Stimulated activated CD8-positive, alpha-beta memory T cell treated with anti-CD3 and anti-CD28 coated beads, Interleukin-4, amount 100 ng/mL, for 1 hour (primary cell): ENCODE measurements at places on chromosomes 3 and 15.

DNA sequence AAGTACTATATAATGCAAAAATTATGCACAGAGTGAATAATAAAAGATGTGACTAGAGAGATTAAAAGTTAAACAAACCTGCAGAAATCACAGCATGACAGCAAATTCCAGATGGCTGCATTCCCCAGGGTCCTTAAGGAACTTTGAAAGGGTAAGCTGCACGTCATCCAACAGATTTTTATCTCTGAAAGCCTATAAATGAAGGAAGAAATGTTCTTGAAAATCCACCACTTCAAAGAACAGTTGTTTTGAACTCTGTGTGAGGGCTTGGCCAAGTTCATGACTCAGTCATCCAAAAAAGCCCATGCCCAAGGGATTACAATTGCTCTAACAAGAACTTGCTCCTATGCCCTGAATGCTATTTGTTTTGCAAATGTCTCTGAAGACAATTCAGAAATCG, 603.6 kb downstream of the PLOD2 start:
- DNase-seq, result no peak

GRCh38 chr3:100030346-100030745, 84.0 kb downstream of the FILIP1L start:
- DNase-seq, result no peak

DNA sequence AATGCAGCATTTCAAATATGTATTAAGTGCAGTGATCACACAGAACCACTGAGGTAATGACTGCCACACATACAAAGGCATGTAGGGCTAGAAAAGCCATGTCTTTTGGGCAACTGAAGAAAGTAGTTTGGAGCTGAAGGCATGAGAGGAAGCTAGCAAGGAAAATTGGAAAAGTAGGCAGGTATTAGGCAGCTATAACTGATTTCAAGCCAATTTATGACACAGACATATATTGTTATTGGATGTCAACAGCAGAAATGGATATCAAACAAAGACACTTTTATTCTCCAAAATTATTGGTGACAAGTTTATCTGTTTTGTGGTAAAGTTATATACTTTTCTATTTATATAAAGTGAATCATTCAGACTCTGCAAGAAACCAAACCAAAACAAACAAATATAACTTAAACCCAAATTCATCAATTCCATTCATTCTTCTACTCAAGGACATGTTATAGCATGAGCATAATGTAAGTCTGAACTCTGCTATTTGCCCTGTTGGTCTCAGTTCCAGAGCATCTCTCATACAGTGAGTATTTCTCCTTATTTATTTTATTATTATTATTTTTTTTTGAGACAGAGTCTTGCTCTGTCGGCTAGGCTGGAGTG, 307.4 kb upstream of the COL8A1 start:
- DNase-seq, result no peak

DNA sequence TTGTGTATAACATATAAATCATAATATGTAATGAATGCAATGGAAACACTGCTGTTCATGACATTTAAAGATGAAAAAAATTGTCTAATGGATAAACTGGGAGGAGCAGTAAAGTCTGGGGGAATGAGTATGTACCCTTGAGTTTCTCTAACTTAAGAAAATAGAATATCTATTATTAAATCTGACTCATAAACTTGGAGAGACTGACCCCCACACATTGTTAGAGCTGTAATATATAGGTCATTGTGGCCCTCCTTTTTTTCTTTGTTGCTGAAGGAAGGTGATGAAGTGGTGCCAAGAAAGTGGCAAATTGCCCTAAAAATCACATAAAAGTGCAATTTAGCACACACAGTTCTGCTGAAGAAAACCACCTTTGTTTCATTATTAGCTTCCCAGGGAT, 389.8 kb upstream of the RARB start:
- no peak for DNase-seq

DNA sequence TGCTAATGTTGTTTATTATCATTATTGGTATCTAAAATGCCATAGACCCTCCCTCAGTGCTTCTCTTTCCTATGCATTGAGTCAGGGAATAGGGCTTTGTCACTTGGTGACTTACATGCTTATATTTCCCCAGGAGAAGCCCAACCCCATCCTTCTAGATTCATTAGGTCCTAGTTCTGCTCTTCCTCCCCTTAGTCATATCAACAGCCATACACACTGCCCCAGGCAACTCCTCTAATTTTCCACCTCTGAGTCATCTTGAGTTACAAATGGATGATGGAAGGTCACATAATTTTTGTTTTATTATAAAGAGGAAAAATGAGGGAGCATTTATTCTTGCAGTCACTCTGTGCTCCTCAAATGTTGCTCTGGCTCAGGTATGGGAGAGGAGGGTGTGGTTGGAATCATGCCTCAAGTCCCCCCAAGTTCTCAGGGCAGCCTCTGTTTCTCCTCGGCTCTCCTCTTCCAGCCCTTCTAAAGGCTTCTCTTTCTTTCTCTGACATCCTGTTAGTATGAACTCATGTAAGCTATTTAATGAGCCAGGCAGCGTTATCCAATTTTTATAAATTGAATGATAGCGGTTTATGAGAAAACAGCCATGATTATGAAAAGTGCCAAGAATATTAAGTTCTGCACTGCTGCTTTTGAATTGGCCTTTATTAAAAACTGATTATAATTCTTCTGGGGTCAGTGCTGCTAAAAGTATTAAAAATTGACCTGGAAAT, 45.6 kb upstream of the FSTL1 start:
- DNase-seq, result no peak

- no peak for DNase-seq
These were observed 310.7 kb downstream of the RORA start for GRCh38 chr15:60918234-60918959.

- no peak for DNase-seq
These were observed 42.7 kb downstream of the SERP1 start for GRCh38 chr3:150503402-150504099.

DNA sequence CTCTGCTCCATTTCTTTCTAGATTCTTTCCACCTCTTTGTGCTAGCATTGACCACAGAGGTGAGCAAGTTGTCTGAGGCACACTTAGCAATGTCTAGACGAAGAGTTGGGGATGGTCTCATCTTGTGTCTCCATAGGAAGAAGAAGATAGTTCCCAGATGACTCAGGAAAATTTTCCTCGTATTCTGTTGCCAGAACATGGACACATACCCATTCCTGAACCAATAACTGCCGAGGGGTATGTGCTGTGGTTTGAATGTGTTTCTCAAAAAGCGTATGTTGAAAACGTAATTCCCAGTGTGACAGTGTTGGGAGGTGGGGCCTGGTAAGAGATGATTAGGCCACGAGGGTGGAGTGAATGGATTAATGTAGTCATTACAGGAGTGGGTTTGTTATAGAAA, 107.5 kb upstream of the GALNT15 start:
- DNase-seq, result no peak

DNA sequence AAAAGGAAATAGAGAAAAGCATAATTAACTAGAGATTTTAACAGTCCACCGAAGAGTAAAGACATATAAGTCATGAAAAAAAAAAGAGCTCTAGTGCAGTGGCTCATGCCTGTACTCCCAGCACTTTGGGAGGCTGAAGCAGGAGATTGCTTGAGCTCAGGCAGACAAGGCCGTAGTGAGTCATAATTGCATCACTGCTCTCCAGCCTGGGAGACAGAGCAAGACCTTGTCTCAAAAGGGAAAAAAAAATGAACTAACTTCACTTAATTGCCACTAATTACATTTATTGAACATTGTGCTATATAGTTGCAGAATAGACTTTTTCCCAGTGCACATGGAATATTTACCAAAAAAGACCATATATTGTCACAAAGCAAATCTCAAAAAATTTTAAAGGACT, 221.8 kb downstream of the CBLB start:
- DNase-seq, result no peak

DNA sequence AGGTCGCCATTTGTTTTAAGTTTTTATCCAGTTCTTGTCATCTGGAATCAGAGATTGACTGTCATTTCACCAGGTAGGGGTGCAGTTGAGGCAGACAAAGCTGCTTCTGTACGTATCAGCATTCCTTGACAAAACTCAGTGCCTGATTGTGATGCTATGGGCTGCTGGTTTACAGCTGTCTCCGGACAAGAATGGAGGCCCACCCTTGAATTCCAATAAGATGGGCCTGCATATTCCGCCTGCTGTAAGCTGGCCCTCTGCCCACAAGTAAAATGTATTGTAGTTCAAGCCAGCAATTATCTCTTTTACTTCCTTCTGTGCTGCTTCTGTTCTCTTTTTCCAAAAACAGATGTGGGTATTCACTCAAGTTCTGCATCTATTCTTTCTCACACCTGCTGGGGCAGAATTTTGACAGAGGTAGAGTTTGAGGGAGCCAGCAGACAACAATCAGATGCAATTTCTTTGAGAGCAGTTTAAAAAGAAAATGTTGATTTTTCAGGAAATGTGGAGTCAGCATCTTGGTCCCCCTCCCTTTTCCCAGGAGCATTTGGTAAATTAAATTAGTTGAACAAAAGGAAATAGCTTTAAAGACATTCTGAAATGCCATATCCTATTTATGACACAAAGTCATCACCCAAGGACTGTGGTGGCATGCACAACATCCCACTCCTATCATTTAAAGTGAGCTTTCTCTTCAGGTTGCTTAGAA, 53.5 kb downstream of the IQCH start:
- no peak for DNase-seq

GRCh38 chr3:197007953-197008352, 21.7 kb downstream of the MELTF start:
- DNase-seq, result no peak

GRCh38 chr3:154430014-154430413, at the start of gene GPR149:
TSS of gene GPR149 (minus strand) at chr3:154430190. CDS start at chr3:154429615, 575 bp downstream.
- no peak for DNase-seq

GRCh38 chr3:40308725-40309417, 636 bp upstream of the EIF1B start:
- DNase-seq, result no peak

DNA sequence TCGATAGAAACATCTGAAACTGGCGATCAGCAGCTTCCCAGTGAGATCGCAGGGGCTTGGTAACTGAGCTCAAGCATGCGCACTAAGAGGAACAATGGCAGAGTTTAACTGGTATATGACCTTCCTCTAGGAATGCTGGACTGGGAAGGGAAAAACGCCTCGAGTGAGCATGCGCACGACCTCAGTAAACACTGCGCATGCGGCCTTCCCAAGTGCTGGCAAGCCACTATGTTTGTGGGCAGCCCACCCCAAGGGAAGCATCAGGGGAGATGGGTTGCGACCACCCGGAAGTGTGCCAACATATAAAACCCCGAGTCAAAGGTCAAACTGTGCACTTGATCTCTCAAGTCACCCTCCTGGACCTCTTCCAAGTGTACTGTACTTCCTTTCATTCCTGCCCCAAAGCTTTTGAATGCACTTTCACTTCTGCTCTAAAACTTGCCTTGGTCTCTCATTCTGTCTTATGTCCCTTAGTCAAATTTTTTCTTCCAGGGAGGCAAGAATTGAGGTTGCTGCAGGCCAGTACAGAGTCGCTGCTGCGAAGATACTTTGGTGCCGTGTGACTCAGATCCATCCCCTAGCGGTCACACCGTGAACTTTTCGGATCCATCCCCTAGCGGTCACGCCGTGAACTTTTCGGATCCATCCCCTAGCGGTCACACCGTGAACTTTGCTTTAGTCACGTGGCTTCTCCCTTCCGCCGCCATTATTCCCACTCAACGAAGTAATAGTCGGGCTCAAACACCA, 243.3 kb downstream of the FAM43A start:
- DNase-seq, result no peak

DNA sequence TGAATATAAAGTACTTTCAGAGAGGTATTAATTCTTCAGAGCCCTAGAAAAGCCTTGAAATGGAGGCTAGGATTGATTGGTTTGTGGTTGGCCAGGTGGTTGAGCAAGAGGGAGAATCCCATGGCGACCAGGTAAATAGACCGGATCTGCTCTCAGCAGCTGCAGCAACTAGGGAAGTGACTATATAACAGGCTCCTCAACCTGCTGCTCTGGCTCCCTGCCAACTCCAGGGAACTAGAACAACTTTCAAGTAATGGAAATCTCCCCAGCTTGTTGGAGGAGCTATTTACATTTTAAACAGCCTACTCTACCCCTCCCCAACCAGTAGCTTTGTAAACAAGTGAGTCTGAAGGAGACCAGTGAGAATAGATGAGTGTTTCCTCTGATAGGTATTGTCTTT, 121.8 kb upstream of the CADM2 start:
- DNase-seq, result no peak

GRCh38 chr3:21751886-21752285, 876 bp upstream of the ZNF385D start:
- DNase-seq, result no peak

GRCh38 chr3:81764665-81765064, 3.2 kb upstream of the GBE1 start:
- no peak for DNase-seq

DNA sequence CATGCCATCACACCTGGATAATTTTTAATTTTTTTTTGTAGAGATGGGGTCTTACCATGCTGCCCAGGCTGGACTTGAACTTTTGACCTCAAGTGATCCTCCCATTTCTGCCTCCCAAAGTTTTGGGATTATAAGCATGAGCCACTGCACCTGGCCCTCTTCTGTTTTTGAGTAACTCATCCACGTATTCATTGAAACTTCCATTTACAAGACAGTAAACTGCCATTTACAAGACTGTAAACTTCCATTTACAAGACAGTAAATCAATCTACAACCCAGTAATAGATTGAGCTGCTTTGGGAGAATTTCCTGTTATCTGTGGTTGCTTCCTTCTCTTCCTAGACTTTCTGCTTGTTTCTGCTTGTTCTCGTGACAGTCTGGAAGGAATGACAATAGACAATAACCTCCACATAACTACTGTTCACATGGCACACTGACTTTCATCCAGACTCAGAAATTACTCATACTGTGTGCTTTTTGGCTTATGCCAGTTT, 114.7 kb upstream of the CCNL1 start:
- DNase-seq, result no peak

DNA sequence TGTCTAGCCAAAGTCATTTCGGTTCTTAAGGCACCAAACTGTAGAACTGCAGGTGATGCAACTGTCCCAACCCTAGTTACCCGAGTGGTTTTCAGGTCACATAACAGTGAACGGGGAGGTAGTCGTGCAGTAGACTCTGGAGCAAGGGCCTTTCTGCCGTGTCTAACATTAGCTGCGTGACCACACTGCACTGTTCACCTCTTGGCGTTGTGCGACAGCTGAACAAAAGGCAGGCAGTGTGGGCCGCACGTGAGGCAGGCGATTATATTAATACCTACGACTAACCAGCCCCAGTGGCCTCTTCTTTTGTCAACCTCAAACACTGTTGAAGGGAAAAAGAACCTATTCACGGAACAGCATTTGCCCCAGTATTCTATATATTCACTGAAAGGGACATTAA, 2.8 kb downstream of the LRRN1 start:
- DNase-seq, result no peak

DNA sequence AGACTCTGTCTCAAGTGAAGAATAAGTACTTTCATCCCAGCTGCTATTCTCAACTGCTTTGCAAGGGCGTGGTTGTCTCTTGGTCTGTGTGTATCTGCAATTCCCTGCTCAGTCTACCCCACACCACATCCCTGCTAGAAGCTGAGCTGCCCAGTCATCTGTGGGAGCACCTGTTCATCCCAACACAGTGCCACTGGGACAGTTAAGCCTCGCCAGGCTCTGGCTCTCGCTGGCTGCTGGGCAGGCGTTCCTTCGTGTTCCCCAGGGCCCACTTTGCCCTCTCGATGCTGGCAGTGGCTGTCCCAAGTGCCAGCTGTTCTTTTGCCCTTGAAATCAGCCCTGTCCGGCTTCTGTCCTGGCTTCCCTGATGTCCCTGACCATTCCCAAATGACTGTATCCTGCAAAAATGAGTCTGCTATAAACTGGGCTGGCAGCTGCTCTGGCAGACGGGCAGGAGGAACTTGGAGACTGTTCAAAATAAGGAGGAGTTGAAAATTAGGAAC, 91.6 kb upstream of the KLHL25 start:
- DNase-seq, result no peak

GRCh38 chr15:40130118-40130517, 21.4 kb upstream of the BMF start:
- DNase-seq, result no peak
